ENCODE measurements at places on chromosomes 4 and X.

DNA sequence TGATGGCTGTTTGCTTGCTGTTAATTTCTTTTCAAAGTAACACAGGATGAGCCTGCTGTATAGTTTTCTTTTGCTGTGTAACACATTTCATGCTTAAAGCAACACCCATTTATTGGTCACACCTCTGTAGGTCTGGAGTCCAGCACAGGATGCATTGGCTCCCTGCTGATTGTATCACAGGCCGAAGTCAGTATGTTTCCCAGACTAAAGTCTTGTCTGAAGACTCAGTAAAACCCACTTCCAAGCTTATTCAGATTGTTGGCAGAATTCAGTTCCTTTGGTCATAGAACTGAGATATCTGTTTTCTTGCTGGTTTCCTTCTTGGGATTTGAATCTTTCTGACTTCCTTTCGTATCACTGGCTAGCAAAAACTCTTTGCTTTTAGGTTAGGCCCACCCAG lies 54.3 kb downstream of the LRP2BP start:
- no peak for DNase-seq

GRCh38 chr4:180542445-180543100 lies 1700.6 kb upstream of the TENM3 start:
- peak; percentile 18 for DNase-seq

- peak; percentile 45 for DNase-seq
Measured at GRCh38 chrX:10749113-10749512, 128.7 kb upstream of the MID1 start.

GRCh38 chr4:47862297-47862696 lies 24.4 kb upstream of the CORIN start:
- DNase-seq, result no peak

- DNase-seq, result no peak
Measured at GRCh38 chr4:53771326-53771725, 180.0 kb upstream of the LNX1 start.

- DNase-seq, result no peak
Measured at GRCh38 chr4:612749-613125, 12.6 kb upstream of the PDE6B start.

DNA sequence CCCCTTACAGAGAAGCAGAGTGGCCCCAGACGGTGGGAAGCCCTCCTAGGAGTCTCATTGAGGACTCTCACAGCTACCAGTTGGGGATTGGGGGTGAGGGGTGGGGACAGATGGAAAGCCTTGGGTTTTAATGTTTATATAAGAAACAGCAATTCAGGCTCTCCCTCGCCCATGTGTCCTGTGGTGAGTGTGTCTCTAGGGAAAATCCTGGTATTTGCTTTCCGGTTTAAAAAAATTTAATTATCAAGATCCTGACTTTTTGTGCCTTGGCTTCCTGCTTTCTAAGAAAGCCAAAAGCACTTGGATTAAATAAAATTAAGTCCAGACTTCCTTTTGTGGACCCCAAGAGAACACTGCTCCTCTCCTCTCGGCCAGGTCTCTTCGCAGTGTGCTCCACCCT lies 93.8 kb downstream of the SOWAHB start:
- no peak for DNase-seq

DNA sequence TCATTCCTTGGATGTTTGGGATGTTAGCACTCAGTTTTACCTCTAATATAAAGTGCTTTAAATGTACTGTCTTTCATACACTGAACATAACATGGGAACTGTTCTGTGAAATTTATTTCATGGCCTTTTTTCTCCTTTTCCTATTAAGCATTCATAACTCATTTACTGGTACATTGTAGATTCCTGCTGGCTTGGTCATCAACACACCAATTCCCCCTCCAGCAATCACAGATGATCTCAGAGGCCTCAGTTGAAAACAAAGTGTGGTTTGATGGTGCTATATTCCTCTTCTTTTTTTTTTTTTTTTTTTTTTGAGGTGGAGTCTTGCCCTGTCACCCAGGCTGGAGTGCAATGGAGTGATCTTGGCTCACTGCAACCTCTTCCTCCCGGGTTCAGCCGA lies 61.9 kb upstream of the FAM47B start:
- peak; percentile 88 for DNase-seq

GRCh38 chr4:39542611-39543012 lies 15.4 kb upstream of the UGDH start:
- DNase-seq, result no peak

DNA sequence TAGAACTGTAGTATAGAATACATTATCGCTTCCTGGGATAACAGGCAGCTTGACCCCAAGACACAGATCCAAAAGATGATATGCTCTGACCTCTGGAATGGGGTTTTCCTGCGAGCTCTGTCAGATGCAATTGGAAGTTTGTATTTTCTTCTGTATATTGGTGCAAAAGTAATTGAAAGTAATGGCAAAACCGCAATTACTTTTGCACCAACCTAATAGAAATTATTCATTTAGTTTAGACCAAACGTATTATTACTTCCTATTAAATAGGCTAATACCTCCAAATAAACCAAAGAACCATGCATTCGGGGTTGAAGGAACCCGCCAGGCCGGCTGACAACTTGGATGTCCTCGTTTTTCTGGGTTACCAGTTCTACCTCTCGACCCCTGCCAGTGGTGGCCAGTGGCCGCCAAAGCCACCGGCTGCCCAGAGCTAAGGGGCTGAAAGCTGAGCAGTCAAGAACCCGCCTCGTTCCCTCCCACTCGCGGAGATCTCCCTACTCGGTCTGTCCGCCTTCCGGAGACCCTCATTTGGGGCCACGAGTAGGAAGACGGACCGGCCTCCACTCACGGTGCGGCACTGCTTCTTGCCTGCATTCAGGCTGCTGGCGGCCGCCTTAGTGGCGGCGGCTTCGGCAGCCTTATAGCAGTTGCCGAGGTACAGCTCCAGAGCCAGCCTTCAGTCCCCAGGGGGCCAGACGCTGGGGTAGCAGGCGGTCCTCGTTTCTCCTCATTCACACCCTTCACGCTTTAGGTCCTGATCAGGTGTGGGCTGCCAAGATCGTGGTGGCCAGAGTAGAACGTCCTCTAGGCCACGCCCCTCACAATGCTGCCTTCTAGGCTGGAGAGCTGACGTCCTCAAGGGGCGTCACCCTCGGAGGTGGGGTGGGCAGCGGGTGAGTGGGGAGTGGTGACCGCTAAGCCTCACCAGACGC lies 121.9 kb downstream of the RBMX2 start:
- DNase-seq, result peak; percentile 28

- DNase-seq, result no peak
Measured at GRCh38 chr4:32962100-32962499, 2241.9 kb downstream of the PCDH7 start.

GRCh38 chrX:81054904-81055303 lies 146.8 kb downstream of the HMGN5 start:
- no peak for DNase-seq

GRCh38 chrX:14851526-14851925 lies 21.3 kb downstream of the FANCB start:
- DNase-seq, result no peak

DNA sequence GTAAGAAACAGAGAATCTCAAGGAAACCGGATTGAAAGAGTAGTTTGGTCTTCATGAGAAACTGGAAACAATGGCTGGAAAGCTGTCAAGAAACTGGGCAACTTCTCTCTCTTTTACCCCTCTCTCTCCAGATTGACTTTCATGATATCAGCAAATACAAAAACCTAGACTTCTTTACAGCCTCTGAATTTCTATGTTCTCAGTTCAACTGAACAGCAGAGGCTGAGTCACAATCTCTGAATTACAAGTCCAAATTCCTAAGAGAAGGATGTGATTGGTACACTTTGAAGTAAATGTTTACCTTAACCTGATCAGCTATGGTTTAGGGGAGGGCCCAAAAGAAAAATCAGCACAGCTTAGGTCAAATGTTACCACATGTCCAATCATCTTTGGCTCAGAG lies 974.9 kb downstream of the RPA4 start:
- DNase-seq, result no peak

- peak; percentile 42 for DNase-seq
Measured at GRCh38 chr4:155433636-155434360, 57.0 kb upstream of the MAP9 start.

DNA sequence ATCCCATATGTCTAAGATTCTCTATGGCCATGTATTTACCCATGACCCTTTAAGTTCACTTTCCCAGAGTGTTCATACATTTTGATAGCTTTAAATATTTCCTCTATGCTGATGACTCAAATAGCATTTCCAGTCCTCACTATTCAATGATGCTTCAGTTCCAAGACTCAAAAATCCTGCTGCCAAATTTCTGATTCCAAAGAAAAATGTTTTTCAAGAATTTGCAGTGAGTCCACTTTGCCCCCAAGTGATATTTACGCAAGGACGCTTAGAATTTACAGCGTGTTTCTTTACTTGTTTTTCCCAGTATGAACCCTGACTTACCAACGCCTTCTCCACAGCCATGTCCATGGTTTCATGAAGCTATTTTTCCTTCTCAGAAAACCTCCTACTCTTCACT lies 127.9 kb upstream of the PCDH18 start:
- no peak for DNase-seq

- no peak for DNase-seq
Measured at GRCh38 chr4:37463033-37463856, 218.7 kb downstream of the NWD2 start.

- DNase-seq, result peak; percentile 6
Measured at GRCh38 chrX:150504397-150505182, 63.8 kb upstream of the MTM1 start.

- DNase-seq, result no peak
Measured at GRCh38 chr4:40363945-40364344, 28.8 kb downstream of the CHRNA9 start.

- no peak for DNase-seq
Measured at GRCh38 chr4:3526456-3526855, 5.8 kb downstream of the LRPAP1 start.

DNA sequence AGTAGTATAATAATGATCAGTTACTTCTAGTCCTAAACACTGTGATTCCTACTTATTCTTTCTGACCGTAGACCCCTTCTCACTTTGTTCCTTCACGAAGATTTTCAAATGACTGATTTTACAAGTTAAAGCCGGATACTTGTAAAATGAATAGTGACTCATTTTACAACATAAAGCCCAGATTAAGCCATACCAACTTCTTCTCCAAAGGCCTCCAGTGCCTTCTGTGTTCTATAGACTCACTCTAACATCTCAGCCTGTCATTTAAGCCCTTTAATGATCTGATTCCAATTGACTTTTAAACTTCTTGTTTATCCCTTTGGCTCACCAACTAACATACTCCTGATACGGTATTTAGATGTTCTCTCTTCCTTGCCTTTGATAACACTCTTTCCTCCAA lies 480.0 kb upstream of the HS3ST1 start:
- no peak for DNase-seq

DNA sequence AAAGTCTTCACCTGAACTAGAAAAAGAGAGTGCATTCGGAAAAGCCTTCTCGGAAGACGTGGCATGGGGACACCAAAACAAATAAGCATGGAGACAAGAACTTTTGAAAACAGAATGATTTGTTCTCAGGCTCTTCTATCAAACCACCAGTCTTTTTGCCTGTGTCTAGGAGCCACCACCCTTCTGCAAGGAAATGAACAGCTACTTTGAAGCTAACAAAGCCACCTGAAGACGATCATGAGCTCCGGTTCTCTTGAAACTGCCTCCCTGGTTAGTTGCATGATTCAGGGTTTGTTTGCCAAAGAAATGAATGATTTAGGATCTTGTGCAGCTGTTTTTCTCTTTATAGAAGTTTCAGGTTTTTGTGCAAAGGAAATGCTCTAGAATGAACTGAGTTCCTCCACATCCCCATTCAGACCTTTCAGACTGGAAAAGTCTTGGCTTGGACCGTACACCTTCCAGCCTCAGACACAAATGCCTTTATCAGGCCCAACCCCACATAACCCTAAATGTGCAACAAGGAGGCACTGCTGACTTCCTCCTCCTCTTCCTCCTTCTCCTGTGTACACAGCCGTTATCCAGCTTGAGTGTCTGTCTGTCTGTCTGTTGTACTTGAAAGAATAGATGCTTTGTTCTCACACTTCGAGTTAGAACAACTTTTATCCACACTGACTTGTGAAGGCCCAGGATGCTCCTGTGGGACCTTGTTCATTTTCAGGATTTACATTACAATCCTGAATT lies 334.8 kb upstream of the KLF3 start:
- no peak for DNase-seq

DNA sequence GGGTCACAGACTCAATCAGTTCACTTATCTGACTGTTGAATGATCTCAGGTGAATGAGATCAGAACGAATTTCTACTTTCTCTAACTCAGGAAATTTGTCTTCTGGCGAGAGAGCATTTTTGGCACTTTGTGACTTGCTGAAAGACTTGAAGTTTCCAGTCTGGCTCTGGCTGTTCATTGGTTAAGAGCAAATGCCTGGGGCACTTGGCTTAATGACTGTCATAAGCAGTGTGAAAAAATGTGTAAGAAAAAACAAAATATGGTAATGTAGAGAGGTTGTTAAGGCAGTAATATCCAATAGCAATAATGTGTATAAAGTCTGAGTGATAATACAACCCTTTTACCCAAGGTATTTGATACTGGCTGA lies 71.3 kb upstream of the PGRMC2 start:
- DNase-seq, result peak; percentile 35

DNA sequence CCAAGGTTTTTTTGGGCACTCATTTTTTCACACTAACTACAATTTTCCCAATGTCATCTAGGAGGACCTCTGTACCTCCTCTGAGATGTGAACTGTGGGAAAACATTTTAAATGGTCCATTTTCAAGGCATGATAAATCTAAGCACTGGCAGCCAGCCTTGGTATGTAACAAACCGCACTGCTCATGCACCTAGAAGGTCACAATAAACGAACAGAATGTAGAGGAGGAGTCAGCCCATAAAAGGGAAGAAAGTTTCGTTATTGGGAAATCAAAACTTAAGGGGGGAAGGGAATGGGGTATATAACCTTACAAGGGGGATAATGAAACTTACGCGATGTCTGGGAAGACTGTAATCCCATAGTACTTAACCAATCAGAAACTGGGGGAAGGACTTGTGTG lies 16.4 kb downstream of the COX18 start:
- DNase-seq, result no peak

DNA sequence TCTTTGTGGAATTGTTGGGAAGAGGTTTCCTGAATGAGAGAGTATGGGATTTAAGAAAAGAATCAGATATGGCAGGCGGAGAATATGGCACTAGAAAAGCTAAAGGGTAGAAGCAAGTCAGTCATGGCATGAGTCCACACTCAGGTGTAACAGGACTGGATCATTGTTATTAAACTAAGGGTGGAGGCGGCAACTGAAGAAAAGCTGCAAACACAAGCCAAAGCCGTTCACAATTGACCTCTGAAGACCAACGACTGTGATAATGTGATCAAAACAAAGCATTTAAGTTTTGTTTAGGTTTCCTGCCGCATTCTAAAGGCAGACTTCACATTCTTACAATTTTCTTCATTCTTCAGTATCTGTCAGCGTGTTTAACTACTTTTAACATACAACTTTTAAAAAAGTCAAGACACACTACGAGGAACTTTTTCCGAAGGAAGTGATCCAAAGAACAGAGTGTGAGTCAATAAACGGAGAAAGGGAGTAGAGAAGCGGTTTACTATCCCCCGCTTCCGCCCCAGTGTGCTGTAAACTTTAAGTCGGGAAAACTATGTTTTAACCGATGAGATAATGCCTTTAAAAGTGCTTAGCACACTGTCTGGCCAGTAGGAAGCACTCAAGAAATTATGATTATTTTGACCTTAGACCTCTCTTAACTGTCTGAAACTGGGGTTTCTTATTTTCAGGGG lies 909 bp upstream of the SLAIN2 start:
- DNase-seq, result peak; percentile 59
